CD4-positive, alpha-beta T cell treated with Interleukin-21 for 1 hour (primary cell): ENCODE measurements at places on chromosomes 6 and 20.

- DNase-seq = no peak
Measured at GRCh38 chr6:74280130-74280692, 584.2 kb downstream of the CD109 start.

DNA sequence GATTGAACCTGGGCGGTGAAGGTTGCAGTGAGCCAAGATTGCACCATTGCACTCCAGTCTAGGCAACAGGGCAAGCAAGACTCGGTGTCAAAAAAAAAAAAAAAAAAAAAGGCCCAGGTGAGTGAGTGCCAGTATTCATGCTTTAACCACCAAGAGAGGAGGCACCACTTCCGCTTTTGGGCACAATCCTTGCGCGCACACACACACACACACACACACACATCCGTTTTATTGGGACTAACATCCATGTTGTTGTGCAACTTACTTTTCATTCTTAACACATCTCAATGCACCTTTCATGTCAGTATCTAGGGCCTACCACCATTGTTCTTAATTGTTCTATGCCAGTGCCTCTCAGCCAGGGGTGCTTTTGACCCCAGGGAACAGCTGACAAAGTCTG, 263.0 kb downstream of the CDC5L start:
- no peak for DNase-seq

DNA sequence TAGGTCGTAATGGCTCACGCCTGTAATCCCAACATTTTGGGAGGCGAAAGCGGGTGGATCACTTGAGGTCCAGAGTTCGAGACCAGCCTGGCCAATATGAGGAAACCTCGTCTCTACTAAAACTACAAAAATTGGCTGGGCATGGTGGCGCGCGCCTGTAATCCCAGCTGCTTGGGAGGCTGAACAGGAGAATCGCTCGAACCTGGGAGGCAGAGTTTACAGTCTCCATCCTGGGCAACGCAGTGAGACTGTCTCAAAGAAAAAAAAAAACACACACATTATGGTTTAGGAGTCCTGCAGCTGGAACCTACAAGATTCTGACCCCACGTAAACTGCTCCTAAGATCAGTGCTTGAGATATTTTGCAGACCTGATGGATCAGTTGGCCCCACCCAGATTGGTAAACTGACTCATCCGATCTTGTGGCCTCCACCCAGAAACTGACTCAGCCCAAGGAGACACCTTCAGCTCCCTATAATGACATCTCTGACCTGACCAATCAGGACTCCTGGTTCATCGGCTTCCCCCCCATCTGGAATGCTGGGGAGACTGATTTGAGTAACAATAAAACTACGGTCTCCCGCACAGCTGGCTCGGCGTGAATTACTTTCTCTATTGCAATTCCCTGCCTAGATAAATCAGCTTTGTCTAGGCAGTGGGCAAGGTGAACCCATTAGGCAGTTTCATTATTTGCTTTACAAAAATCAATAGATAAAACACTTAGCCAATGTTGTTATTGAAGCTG, 96.2 kb upstream of the BTN3A2 start:
- no peak for DNase-seq

DNA sequence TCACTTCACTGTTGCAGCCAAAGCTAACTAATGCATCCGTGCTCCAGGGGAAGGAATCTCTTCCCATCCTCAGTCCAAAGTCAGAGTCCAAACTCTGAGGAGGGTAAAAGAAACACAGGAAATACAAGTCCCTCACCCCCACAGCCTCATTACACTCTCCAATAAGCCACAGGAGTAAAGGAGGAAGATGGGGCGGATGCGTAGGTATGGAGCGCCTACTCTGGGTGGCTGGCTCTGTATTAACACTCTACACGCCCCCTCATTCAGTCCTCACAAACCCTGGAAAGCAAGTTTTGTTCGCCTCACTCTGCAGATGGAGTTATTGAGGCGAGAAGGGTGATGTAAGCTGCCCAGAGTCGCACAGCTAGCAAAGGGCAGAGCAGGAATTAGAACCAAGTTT, 242.9 kb downstream of the NRN1 start:
- DNase-seq = no peak

DNA sequence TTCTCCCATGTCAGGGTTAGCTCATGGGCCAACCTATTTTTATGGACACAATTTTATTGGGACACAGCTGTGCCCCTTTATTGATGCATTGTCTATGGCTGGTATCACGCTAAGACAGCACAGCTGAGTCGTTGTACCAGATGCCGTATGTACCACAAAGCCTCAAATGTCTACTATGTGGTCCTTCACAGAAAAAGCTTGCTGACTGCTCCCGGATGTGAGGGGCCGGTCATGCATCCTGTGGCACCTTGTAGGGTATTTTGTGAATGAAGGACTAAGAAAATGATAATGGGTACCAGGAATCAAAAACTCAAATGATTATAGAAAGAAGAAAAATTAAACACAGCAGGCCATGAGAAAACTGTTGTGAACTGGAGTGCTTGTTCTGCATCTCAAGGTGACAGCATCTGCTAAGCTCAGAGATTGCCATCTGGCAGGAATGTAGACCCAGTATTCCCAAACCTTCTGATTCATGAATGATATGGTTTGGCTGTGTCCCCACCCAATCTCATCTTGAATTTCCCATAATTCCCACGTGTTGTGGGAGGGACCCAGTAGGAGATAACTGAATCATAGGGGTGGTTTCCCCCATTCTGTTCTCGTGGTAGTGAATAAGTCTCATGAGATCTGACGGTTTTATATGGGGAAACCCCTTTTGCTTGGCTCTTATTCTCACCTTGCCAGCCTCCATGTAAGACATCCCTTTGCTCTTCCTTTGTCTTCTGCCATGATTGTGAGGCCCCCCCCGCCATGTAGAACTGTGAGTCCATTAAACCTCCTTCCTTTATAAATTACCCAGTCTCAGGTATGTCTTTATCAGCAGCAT, 248.5 kb downstream of the TSHZ2 start:
- no peak for DNase-seq

- DNase-seq = no peak
Measured at GRCh38 chr20:2631228-2631627, 21.2 kb upstream of the NOP56 start.

- peak; percentile 44 for DNase-seq
Measured at GRCh38 chr20:33667245-33667675, 517 bp downstream of the ACTL10 start.

DNA sequence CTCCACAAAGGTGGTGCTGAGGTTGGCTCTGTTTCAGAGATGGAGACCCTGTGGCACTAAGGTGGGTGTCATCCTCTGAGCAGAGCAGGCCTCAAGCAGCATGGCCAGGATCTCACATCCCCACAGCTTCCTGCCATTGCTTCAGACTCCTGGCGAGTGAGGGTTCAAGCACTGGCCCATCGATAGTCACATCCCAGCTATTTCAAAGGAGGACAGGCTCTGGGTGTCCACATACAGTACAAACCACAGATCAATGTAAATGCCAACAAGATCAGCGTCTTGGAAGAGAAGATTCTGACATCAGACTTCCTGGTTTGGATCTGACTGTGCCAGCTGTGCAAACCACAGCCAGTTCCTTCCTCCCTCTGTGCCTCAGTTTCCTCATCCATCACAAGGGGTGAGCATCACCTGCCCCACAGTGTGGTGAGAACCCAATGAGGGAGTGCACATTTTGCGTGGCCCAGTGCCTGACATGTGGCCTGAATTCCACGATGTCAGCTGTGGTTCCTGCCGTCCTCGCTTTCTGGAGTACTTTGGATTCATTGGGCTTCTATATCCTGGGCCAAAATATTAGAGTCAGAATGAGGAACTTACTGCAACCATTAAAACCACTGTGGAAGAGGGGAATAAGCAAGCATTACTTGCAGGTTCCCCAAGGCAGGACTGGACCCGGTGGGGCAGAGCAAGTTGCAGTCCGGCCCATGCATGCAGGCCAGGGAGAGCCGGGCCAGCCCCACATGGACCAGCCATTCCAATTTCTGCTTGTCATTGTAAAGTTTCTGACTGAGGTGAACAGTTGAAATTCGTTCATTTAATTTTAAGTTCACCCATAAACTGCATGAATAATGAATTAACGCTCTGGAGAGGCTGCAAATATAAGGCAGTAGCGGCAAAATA, 236.0 kb downstream of the TTLL2 start:
- no peak for DNase-seq

- no peak for DNase-seq
Measured at GRCh38 chr6:26392932-26393636, 9.0 kb upstream of the BTN3A1 start.

- DNase-seq = no peak
Measured at GRCh38 chr20:48314925-48315592, 512.7 kb downstream of the PREX1 start.

DNA sequence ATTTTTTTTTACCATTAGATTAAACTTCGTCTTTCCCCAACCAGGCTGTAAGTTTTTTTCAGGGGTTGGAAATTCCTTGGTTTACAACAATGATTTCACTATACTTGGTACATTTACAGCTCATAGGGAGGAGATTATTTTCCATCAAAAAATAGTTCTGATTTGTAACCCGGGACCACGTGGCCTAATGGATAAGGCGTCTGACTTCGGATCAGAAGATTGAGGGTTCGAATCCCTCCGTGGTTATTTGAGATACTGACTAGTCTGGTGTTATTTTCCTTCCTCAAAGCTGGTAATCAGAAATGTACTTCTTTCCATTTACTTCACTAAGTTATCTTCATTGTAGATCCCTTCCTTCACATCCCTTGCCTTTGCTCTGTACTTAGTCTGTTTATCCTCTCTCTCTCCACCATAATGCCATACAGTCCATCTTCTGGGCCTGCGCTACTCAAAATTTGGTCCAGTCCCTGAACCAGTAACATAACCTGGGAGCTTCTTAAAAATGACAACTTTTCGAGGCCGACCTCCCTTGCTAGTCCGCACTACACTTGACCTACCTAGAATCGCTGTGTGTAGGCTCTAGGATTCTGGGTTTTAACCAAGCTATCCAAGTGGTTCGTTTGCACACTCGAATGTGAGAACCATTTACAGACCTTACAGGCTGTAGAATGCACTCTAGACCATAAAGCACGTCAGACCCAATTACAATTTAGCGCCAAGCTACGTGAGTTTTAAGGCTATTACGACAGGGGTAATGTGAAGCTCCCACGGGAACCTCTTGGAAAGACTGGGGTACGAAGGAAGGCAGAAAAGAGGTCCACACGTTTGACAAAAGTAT, 42.1 kb upstream of the BTN3A2 start:
- DNase-seq = peak; percentile 85

- no peak for DNase-seq
Measured at GRCh38 chr6:127954082-127954481, 53.2 kb upstream of the THEMIS start.

DNA sequence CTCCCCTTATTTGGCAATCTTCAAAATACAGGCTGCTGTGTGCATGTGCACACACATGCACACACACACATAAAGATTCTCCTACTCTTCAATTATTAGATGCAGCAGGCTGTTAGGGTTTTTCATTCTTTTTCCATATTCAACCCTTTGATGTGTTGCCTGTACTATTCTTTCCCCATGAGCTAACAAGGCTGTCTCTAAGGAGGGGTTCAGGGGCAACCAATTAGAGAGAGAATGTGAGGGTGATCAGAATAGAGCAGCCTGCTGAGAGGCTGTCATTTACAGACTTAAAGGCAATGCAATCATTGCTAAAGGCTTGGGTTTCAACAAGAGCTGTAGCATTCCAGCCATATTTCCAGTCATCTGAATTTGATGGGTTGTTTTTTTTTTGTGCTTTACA, 467.4 kb upstream of the ID4 start:
- no peak for DNase-seq

DNA sequence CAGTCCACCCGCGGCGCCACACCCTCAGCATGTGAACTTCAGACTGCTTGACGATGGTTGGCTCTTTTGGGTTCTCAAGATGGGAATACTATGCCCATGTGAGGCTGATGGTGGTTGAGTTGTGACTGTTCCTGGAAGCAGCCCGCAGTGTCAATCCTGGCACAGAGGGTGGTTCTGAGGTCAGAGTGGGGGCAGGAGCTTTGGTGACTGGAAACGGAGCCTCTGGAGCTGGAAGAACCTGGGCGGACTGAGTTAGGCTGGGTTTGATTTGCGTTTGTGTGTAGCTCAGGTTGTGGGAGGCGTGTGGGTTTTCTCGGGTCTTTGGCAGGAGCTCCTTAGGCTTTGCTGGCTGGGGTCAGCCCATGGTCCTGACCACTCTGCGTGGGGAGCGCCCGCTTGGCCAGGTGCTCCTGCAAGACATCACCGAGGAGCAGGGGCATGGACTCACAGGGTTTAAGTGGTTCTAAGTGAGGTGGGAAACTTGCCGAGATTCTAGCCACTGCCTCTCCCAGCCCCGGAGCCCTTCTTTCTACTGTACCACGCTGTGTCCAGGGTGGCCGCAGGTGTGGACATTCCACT, 37.3 kb upstream of the SLC22A1 start:
- DNase-seq = no peak

- no peak for DNase-seq
Measured at GRCh38 chr6:136592930-136593673, 42.9 kb upstream of the MAP7 start.

DNA sequence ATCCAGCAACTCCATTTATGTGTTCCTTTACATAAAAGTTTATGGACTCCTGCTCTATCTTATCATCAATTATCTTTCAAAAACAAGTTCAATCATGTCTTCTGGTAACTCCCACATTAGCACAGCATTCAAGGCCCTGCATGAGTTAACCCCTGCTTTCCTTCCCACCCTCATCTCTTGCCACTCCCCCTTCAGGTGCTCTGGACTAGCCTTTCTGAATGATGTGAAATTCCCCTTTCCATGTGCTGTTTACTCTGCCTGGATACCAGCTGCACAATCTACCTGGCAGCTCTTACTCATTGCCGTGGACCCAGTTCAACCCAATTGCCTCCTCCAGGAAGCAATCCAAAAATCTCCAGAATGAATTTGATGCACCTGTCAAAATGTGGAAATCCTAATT, 11.9 kb downstream of the ADGRF4 start:
- no peak for DNase-seq

- DNase-seq = no peak
Measured at GRCh38 chr20:50412069-50412468, 98.1 kb upstream of the PTPN1 start.

DNA sequence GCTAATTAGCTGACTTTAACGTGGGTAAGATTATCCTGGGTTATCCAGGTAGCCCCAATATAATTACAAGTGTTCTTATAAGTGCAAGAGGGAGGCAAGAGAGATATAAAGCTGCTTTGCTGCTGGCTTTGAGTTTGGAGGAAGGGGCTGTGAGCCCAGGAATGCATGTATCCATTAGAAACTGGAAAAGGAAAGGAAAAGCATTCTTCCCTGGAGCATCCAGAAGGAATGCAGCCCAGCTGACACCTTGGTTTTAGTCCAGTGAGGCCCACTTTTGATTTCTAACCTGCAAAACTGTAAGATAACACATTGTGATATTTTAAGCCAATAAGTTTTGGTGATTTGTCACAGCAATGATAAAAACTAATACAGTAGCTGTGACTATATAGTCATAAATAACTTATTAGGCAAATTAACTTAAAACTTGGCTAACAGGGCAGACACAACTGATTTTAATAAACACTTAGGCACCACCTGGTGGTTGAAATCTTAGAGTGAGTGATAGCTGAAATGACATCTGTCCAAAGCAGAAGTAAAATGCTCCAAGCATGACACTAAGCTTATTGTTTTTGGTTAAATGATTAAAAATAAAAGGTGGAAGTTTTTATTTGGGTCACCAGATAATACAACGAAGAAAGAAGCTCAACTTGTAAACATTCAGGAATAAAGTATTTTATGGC, 35.6 kb downstream of the ADGRF4 start:
- peak; percentile 19 for DNase-seq
